Osteoblast (primary cell): ENCODE measurements at places on chromosomes 16 and 17.

GRCh38 chr17:29010586-29010985 lies 4.8 kb upstream of the SEZ6 start:
- DNase-seq, result no peak

GRCh38 chr17:20781260-20781659 lies 201.7 kb downstream of the CDRT15L2 start:
- no peak for DNase-seq

DNA sequence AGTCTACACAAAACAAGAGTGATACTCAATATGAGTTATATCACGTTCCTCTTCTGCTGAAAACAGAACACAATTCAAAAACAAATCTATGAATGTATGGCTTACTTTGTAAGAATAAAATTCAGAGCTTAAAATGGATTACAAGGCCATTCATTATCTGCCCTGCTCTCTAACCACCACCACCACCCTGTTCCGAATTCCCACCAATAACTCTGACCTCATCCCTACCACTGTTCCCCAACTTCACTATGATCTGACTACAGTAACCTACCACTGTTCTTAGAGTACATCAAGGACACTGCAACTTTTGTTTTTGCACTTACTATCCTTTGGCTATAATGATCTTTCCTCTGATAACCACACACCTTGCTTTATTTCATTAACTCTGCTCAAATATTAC lies 21.3 kb downstream of the FBXL20 start:
- DNase-seq, result no peak

- no peak for DNase-seq
Measured at GRCh38 chr16:2359919-2360318, 19.4 kb upstream of the ABCA3 start.

GRCh38 chr16:89005201-89006035 lies 28.4 kb upstream of the CBFA2T3 start:
- peak; percentile 78 for DNase-seq

GRCh38 chr16:8646326-8647053 lies 25.0 kb downstream of the METTL22 start:
- DNase-seq, result no peak

DNA sequence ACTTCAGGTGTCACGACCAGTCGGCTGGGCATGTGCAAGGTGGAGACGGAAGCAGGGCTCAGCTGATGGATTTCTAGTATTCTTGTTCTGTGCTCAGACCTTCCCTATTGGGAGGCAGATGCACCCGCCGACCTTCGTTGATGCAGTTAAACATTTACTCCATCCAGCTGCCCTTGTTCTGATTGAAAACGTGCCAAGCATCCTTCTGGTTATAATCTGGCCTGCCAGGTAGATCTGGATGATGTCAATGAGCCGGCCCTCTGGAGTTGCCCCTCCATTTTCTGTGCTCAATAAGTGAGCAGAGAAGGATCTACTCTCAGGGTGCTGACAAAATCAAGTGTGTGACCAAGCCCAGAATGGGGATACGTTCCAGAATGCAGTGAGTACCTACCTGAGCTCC lies 38.3 kb downstream of the CCDC182 start:
- DNase-seq, result no peak

DNA sequence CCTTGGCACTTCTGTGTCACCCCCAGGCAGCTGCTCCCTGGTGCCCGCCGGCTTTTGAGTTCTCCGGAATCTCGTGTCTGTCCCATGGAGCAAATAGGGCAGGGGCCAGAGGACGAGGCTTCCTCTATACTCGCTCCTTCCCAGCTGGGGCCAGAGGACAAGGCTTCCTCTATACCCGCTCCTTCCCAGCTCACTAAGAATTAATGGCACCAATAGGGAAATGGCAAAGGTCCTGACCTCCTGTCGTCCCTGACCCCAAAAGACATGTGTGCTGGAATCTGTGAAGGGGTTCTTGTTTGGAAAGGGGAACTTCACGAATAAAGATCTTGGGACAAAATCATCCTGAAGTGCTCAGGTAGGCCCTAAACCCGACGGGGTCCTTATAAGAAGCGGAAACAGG lies 7.6 kb downstream of the SGSH start:
- DNase-seq, result peak; percentile 39

- no peak for DNase-seq
Measured at GRCh38 chr16:66238696-66239095, 127.8 kb upstream of the CDH5 start.

- no peak for DNase-seq
Measured at GRCh38 chr17:82836823-82837357, 2.9 kb downstream of the ZNF750 start.

- DNase-seq, result peak; percentile 42
Measured at GRCh38 chr16:15897834-15898254, 9.4 kb upstream of the CEP20 start.

GRCh38 chr17:77471984-77472461 lies 331.3 kb downstream of the SEC14L1 start:
- peak; percentile 86 for DNase-seq

DNA sequence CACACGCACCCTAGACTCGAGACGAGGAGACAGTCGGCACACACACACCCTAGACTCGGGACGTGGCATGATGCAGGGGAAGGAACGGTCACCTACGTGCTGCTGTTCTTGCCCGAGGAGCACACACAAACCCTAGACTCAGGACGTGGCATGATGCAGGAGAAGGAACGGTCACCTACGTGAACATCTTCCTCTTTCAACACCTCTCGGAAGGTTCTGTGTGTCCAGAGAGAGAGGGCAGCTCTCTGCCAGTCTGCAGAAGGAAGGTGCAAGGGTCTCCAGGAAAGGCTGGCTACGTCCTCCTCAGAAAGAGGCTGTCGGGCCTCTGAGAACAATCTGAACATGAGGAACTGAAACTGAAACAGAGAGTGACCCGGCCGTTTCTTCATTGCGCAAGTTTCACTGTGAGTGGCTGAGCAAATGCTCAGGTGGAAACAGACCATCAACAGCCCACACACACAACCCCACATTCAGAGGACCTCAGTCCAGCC lies 43.4 kb downstream of the ZNF276 start:
- DNase-seq, result peak; percentile 9

DNA sequence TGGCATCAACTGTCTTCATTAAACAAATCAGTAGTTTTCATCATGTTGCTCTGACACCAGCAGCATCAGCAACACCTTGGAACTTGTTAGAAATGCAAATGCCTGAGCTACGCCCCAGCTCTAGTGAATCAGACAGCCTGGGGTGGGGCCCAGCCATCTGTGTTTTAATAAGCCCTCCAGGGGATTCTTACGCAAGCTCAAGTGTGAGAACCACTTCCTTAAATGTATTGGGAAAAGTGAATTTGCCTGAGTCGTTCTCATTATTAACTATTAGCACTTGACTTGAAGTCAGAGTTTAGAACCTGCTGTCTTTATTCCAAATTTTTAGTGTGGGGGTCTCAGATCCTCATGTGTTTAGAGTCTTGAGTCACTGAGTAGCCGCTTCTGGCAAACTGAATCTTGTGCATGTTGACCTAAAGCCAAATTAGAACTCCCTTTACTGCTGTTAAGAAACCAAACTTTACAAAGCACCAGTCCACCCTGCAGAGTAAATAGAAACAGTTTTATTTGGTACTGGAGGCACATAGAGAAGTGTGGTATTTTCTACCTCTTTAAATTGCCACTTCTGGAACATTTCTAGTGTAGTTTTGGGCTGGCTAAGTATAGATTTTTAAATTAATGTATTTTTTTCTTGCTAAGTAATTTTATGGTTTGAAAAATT lies 137.4 kb upstream of the COX10 start:
- DNase-seq, result no peak

DNA sequence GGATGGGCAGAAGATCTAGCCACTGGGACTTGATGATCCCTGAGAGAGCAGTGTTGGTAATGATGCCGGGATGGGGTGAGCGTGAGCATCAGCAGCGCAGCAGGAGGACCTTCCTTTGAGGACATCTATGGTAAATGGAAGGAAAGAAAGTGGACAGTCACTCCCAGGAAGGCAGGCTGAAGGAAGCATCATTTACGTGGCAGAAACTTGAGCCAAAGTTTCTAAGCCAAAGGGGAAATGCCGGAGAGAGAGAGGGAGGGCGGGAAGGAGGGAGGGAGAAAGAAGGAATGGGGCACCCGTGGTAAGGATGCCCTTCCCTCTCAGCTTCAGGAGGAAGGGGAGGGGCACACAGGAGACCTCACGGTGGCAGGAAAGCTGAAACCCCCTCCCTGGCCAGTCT lies 86.3 kb upstream of the CACNG5 start:
- DNase-seq, result no peak

GRCh38 chr16:14586637-14587305 lies 43.3 kb downstream of the PARN start:
- DNase-seq, result no peak

DNA sequence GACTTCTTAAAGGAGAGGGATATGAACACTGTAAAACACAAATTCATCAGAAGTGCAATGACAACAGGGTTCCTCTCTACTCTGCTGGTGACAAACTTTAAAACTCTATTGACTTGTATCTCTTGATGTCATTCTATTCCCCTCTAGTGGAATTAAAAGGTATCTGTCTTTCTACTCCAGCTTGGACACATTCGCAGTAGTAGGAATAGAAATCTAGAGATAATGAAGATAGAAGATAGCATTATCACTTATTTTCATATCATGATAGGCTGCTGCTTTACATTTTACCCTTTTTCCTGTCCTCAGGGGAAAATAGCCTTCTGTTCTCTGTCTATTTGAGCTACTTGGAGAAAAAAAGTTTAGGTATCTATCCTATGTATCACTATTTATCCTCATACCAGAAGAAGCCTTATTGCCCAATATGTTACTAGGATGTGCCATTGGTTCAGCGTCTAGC lies 209.6 kb upstream of the CACNG5 start:
- DNase-seq, result no peak

DNA sequence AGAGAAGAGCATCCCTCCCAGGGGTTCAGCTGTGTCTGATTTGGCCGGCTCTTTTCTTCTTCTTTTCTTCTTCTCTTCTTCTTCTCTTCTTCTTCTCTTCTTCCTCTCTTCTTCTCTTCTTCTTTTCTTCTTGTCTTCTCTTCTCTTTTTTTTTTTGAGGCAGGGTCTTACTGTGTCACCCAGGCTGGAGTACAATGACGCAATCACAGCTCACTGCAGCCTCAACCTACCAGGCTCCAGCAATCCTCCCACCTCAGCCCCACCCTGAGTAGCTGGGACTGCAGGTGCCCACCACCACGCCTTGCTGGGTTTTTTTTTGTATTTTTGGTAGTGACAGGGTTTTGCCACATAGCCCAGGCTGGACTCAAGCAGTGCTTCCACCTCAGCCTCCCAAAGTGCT lies 266.0 kb downstream of the SNX29 start:
- no peak for DNase-seq

- DNase-seq, result no peak
Measured at GRCh38 chr17:13787636-13788035, 185.9 kb upstream of the HS3ST3A1 start.
